ENCODE measurements at places on chromosomes 1 and 21.

DNA sequence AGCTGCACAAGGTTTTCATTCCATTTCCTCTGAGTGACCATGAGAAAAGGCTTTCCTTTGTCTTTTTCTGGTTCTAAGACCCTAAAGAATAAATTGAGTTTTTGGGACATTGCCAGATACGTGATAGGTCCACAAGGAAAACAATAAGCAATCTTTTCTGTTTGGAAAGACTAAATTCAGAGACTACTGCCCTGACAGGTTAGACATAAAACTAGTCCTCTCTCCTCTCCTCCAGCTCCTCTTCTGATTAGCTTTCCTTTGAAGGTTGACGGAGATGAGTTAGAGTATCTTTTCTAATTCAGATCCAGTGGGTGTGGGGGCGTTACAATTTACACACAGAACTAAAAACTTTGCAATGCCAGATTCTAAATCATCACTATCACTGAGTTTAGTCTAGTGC, 57.8 kb upstream of the C1orf53 start:
- no peak for DNase-seq

- DNase-seq = no peak
Measured at GRCh38 chr1:147913362-147913942, 10.9 kb downstream of the GJA8 start.

GRCh38 chr1:233140974-233141373, 154.6 kb downstream of the PCNX2 start:
- DNase-seq = no peak

GRCh38 chr1:96464066-96464465, 257.5 kb upstream of the PTBP2 start:
- DNase-seq = peak; percentile 73

DNA sequence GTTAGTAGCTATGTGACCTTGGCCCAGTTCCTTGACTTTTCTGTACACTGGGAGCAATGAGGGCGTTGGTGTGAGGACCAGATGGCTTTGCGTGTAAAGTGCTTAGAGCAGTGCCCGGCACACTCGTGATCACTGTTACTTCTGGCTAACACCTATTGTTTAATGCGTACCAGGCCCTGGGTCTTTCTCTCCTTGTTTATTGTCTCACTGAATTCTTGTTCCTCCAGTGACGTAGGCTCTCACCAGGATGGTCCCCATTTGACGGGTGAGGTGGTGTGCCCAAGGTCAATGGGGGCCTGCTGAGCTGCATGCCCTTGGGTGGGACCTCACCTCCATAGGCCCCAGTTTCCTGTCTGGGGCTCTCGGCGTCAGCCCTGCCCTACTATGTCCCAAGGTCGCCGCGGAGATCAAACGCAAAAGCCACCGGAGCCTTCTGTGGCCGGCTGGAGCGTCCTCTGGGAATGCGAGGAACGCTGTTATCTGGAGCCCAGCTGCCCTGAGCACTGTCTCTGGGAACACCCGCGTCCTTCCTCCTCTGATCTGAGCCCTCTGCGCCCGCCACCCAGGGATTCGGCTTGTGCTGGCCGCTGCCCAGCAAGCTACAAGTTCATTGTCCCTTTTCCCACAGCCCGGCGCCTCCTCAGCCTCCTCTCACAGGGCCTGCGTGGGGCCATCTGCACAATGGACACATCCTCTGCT, 28.9 kb downstream of the ALPL start:
- DNase-seq = no peak

GRCh38 chr1:212283741-212284140, 1.5 kb upstream of the PPP2R5A start:
- no peak for DNase-seq

DNA sequence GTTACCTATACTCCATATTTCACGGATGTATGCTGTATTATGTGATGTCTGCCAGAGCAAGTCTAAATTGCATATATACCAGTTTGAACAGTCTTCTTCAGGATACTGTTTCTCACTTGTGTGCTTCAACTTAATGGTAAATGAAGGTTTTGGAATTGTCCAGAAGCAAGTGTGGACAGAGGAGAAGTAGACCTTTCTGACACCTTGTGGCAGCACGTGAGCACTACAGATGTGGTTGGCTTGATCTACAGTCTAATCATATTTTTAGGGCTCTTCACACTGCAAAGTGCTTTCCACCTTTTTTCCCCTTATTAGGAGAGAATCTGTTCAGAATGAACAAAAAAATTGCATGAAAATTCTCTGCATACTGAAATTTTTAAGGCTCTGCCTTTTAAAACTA, 10.9 kb downstream of the MORC3 start:
- peak; percentile 69 for DNase-seq

DNA sequence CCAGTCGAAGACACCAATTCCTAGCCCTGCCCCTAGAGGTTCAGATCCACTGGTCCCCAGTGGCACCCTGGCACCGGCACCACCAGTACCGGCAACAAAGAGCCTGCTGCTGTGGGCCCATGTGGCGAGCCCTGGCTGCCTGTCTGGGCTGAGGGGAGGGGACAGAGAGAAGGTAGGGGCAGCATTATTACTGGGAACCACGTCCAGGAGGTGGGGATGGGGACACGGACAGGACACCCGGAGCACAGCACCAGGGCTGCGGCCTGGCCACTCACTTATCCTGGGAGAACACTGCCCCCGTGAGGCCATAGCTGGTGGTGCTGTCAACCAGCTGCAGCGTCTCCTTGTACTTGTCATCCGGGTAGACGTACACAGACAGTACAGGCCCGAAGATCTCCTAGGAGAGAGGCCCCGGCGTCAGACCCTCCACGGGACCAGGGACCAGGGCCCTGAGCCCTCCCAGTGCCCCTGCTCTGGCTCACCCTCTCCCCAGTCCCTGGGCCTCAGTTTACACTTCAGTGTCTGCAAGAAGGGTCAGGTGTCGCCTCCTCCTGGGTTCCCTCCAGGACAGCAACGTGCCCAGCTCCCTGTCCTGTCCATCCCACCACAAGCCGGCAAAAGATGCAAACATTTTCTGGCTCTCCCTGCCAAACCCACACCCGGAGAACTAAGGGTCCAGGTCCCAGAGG, 15.8 kb upstream of the TAS1R2 start:
- peak; percentile 95 for DNase-seq

DNA sequence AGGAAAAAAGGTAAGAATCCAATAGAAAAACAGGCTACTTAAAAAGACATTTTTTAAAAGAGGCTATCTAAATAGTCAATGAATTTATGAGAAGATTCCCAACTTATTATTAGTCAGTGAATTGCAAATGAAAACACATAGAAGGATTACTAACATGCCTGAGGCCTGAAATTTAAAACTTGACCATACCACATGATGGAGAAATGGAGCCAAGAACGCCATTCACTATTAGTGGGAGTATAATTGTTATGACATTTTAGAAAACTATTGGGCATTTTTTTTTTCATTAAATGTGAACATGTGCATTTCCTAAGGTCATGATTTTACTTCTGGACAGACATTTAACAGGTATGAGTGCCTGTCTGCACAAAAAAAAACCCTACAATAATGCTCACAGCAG, 24.8 kb upstream of the OR2B11 start:
- DNase-seq = no peak

- DNase-seq = no peak
Measured at GRCh38 chr1:148363439-148363810, 119.7 kb downstream of the PPIAL4G start.

- DNase-seq = peak; percentile 67
Measured at GRCh38 chr1:31759298-31760023, 4.7 kb downstream of the ADGRB2 start.

GRCh38 chr1:5200006-5200405, 545.6 kb downstream of the AJAP1 start:
- no peak for DNase-seq

GRCh38 chr21:42189860-42190485, 29.0 kb upstream of the ABCG1 start:
- no peak for DNase-seq

GRCh38 chr21:29155118-29155932, 24.9 kb downstream of the MAP3K7CL start:
- DNase-seq = peak; percentile 65

- no peak for DNase-seq
Measured at GRCh38 chr21:15400905-15401304, 328.9 kb upstream of the USP25 start.
